Stimulated activated naive CD8-positive, alpha-beta T cell treated with anti-CD3 and anti-CD28 coated beads, Interleukin-15, amount 100 ng/mL, for 72 hours (primary cell): ENCODE measurements at places on chromosomes 4 and X.
A peak's percentile ranks its signal among the peaks of the same experiment; 100 is the strongest.

GRCh38 chr4:26145212-26145611 is 175.6 kb upstream of the RBPJ start:
- no peak for DNase-seq

DNA sequence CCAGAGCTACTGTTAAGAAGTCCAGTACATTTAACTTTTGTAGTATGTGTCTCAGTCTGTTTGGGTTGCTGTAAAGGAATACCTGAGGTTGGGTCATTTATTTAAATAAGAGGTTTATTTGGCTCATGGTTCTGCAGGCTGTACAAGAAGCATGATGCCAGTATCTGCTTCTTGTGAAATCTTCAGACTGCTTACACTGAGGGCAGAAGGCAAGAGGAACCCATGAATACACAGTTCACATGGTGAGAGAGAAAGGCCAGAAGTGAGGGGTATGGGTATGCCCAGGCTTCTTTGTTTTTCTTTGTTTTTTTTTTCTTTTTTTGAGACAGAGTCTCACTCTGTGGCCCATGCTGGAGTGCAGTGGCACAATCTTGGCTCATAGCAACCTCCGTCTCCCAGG is 6.0 kb upstream of the CISD2 start:
- DNase-seq: no peak

- no peak for DNase-seq
Measured at GRCh38 chrX:119775517-119776238, 15.8 kb downstream of the RPL39 start.

GRCh38 chrX:153927672-153927921 is 1.5 kb upstream of the ARHGAP4 start:
- DNase-seq: no peak

DNA sequence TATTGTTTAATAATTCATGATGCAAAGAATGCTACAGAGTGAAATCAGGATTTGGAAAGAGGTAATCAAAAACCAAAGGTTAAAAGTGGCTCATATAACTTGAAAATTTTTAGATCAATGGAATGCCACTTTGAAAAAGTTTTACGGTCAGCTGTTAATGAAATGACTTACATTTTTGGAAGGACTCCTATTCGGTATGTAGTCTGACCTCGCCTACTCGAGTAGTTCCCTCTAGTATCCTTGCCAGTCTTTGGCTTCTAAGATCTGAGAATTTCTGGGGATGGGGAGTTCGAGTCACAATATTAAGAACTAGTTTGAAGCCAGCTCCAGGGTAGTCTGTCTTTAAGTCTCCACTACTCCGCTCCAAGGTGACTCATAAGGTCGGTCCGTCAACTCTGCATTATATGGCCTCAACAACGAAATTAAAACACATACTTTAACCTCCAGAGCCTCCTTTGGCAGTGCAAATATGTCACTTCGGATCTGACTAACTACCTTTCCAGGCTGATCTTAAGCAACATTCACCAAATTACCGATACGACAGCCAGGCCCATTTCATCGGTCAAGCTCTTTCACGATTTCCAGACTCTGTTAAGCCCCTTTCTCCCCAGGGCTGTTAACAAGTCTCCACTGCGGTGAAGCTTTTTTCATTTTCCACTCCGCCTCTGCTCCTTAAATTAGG is 733 bp upstream of the NAA15 start:
- no peak for DNase-seq

DNA sequence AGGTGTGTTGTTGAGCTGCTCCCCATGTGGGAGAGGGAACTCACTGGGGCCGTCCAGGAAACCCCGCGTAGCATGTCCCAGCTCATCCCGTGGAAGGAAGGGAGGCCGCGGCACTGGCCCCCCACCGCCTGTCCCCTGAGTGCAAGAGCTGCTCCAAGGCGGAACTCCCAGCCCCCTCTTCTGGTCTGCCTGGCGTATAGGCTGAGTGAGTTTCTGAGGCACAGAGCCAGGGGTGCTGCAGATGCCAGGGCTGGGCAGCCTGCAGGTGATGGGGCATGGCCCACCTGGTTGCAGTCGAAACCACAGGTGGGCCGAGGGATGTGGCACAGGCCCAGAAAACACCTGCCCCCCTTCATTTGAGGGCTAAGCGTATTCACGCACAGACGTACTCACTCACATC is 49.6 kb downstream of the ABLIM2 start:
- DNase-seq: no peak

DNA sequence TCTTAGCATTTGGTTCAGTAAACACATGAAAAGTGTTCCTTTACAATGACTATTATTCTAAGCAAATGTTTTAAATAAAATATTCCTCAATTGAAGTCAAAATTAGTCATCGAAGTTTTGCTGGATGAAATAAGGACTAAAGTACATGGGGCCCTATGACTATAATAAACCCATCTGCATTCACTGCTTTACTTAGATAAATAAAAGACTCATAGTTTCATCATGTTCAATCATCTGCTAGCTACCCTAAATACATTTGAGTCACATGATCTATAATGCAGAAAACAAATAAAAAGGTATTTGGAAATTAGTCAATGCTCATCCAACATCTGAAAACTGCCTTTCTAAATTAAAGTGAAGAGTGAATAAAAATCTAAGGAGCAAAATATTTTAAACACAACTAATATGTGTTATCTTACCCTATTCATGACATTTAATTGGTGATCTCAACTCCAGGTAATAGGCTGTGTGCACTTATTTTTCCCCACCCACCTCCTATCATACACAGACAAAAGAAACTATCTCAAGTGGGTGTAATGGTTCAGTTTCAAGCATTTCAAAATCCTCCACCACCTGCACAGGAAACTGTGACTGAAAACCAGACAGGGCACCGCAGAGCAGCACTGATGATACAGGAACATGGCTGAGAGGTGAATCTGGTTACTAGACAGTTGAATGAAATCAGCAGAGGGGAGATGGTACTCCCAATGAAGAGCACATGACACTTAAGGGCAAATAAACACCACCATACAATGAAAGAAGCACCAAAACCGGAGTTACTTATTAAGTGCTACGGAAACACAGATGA is 78.6 kb downstream of the CAMK2D start:
- DNase-seq: peak; percentile 87

- DNase-seq: no peak
Measured at GRCh38 chrX:9805956-9806355, 19.7 kb downstream of the SHROOM2 start.

DNA sequence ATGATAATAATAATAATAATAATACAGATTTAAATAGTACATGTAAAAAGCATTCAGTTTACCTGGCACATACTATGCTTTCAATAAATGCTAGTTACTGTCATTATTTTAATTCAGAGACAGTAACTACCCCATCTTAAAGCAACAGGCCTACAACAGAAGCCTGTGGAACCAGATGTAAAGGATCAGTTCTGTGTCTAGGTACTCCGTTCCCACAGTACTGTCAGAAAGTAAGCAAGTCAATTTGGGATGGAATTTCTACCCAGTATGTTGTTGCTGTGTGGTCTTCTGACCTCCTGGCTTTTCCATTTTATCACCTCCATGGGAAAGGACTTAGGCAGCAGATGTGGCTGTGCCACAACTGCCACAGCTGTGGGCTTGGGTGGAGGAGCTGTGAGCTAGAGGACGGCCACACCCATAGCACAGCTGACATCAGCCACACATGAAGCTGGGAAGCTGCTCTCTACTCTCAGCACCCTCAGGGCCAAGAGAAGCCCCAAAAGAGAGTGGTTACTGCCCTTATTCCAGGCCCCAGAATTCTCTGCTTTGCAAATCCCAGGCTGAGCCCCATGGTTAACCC is 102.8 kb downstream of the CBR4 start:
- no peak for DNase-seq

- DNase-seq: peak; percentile 46
Measured at GRCh38 chr4:76301068-76301774, 5.3 kb upstream of the STBD1 start.
